ENCODE measurements at places on chromosomes 16 and 17.

DNA sequence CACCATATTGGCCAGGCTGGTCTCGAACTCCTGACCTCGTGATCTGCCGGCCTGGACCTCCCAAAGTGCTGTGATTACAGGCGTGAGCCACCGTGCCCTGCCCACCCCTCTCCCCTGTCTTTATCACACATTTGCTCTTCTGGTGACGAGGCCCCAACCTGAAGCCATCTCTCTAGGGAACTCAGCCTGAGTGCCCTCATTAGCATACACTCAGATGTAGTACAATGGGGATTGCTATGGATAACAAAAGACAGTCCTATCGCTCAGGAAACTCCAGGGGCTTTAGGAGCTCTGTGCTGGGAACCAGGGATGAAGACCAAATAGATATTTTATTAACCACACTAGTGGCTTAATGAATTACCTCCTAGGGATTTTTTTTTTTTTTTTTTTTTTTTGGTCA, 100.7 kb downstream of the MARF1 start:
- no peak for DNase-seq

DNA sequence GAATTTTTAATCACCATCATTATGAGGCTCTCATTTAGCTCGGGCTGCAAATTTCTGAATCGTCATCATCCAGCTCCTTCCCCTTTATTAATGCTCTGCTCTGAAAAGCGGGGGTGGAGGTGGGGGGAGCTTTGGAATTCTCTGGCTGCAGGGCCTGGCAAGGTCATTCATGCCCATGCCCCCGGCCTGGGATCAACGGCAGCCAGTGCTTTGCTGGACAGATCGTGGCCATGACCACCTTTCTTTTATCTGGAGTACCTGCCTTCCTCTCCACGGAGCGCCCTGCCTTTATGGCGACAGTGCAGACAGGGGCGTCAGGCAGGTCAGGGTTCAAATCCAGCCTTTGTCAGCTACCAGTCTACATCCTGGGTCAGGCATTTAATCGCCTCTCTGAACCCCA, 5.1 kb upstream of the CPSF4L start:
- no peak for DNase-seq

DNA sequence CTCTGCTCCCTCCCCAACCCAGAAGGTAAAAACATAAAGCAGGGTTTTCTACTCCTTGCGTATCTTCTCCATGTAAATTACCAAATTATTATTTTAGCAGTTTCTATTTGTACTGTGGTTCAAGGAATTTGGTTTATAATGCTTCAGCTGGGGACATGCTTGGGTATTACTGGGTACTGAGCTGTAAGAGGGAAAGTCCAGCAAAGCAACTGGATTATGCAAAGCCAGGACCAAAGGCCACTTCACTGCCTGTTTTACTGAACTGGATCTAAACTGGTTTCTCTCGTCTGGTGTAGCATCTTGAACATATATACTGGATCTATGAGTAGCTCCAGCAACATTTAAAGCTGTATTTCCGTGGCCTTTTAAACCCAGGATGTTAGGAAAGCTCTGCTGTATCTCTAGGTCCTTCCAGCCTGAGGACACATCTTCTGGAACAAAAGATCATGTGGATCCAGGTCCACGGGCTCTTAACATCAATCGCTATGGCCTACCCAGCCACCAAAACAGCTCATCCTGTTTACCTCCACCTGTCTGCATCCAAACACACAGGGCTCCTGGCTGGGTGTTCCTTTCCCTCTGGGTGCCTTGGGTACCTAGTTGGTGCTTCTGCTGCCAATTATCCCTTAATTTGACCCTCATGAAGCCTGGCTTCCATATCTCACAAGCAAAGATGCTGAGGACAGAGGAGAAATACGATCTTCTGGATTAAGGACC, 7.2 kb downstream of the PMP22 start:
- DNase-seq = no peak

GRCh38 chr17:15981208-15981607, 18.3 kb downstream of the ZSWIM7 start:
- no peak for DNase-seq

- DNase-seq = no peak
These were observed 33.3 kb downstream of the HELZ start for GRCh38 chr17:67211742-67212141.

DNA sequence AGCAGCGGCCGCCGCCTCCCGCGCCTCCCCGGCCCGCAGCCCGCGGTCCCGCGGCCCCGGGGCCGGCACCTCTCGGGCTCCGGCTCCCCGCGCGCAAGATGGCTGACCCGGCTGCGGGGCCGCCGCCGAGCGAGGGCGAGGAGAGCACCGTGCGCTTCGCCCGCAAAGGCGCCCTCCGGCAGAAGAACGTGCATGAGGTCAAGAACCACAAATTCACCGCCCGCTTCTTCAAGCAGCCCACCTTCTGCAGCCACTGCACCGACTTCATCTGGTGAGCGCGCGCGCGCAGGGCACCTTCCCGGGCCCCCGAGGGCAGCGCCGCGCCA, 258 bp downstream of the PRKCB start:
- DNase-seq = no peak

DNA sequence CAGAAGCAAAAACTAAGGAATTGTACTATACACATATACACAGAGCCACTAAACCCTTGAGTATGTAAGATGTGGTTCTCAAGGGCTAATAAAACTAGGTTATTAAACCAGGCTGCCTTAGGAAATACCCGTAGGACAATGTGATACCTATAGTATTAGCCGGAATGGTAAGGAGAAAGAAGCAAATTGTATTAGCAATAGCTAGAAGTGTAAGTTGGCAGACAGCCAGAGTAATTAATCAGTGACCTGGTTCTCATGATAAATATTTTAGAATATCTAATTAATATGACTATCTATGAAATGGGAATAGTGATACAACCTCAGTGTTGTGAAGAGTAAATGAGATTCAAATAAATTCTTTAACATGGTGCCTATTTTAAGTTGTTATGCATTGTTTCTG, 18.6 kb downstream of the GDPD1 start:
- no peak for DNase-seq

DNA sequence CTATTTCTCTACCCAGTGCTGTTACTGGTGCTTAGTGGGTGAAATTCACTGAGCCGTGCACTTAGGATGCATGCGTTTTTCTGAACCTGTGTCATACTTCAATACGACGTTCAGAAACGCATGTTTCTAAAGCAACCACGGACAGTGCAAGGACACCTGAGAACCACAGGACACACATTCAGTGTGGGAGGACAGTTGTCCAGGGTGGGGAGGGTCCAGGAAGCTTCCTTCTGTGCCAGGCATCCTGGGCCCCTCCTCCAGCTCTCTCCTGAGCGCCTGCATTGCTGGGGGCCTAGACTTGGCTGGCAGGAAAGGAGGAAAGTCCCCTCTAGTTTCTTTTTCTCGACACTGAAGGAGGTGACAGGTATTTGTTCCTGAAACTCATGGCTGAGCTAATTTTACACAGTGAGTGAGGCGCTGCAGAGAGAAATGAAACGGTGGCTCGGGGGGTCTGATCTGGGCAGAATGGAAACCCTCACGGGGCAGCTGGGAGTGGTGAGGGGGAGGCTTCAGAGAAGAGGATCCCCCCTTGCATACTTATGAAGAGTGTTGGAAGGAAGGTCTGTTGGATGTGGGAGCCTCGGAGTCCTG, 89.9 kb downstream of the IRF8 start:
- DNase-seq = no peak

- no peak for DNase-seq
These were observed 245.0 kb downstream of the CPPED1 start for GRCh38 chr16:12558641-12559040.

- no peak for DNase-seq
These were observed 47.2 kb downstream of the PDPK1 start for GRCh38 chr16:2584729-2585650.
